Activated naive CD4-positive, alpha-beta T cell treated with anti-CD3 and anti-CD28 coated beads for 36 hours (primary cell): ENCODE measurements at places on chromosomes 16 and 17. TPM values are rescaled to one million over a fixed set of nuclear protein-coding genes. Genes with fewer than 3 reads are reported as not detected.

DNA sequence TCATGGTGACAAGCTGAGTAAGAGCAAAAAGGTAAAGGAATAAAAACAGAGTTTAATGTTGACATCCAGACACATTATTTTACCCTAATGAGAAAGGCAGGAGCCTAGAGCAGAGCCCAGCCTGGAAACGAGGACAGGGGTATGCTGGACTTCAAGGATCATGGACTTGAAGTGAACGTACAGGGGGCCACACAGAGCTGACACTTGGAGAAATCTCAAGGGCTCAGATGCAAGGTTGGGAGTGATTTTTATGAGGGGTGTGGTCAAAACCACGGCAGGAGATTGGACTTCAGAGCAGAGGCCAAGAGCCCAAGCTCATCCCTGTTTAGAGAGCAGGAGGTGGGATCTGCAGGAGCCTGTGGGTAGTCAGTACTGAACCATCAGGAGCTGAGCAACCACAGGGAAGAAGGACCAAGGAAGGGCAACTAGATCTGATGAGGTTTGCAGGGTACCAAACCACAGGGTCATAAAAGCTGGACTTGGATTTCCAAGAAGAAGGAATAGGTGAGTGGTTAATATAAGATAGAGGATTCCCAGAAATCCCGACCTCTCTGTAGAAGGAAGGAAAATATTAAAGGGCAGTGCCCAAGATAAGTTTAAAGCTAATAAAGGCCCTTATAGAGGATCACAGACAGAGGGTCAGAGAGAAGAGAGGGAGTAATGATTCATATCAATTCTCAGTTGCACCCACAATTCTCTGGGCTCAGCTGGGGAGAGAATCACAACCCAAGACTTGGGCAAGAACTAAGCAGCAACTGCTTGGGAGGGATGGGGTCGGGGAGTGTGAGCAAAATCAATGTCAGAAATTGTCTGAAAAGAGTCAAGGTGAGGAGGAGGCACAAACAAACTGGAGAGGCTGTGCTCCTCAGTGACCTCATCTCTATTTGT, 331.7 kb downstream of the SOX9 start:
- no peak overlapping the region for H3K4me3 ChIP-seq
- no peaks in the 10 kb centered on the region for H3K36me3 ChIP-seq
- H3K27me3 ChIP-seq: no peaks in the 10 kb centered on the region
- H3K4me1 ChIP-seq: no peaks in the 10 kb centered on the region

GRCh38 chr16:55671974-55672280, 16.1 kb downstream of the SLC6A2 start:
- H3K27me3 ChIP-seq: peaks cover 7% of the 10 kb centered on the region
- no peak overlapping the region for H3K27ac ChIP-seq
- H3K4me1 ChIP-seq: no peaks in the 10 kb centered on the region
- H3K4me3 ChIP-seq: no peak overlapping the region

DNA sequence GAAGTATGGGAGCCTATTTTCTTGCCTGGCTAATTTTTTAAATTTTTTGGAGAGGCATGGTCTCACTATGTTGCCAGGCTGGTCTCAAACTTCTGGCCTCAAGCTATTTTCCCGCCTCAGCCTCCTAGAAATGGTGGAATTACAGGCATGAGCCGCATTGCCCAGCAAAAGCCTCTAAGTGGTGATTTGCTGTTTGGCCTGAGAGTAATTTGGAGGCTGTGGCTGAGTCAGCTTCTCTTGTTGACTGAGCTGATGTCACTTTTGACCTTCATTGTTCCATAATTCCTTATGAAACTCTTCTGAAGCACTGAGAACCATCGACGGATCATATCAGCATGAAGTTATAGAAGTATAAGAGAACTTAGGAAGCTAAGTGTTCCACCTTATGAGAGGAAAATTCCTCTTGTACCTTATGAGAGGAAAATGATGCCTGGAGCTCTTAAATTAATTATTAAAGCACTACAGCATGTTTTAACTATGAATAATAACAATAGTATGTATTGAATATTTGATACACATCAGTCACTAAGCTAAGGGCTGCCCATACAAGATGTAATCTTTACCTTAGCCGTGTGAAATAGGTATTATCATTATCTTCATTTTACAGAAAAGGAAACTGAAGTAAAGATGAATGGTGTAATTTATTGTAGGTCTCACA, 220.8 kb upstream of the MON1B start:
- DNase-seq: no peak
- no peaks in the 10 kb centered on the region for H3K4me1 ChIP-seq
- no peak overlapping the region for H3K4me3 ChIP-seq
- H3K27me3 ChIP-seq: no peaks in the 10 kb centered on the region

DNA sequence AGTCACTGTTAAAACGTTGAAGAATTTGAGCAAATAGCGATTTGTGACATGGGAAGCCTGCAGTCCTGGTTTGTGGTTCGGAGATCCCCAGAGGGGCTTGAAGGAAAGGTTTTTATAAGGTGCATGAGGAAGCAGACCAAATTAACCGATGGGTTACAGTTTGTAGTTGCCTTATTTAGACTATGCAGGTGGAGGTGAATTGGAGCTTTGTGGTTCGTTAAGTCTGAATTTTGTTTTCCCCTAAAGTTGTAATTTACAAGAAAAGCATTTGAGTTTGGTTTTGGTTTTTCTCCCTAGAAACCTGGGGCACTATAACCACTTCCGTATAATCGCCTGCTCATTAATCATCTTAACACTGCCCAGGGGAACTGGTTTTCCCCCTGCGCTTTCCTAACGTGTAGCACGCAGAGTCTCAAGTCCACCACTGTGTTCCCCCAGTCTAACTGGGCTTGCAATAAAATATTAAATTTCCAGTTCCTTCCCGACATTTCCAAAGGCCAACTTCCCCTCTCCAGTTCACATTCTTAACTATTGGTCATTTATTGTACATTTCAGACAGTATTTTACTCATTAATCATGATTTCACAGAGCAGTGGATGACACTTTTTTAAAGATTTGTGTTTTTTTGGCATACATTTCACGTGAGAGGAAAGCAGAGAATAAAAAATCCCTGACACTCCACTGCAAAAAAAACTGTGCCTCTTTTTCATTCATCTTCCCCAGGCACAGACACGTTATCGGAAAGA, 932 bp downstream of the ZNF267 start:
- no peaks in the 10 kb centered on the region for H3K27me3 ChIP-seq
- DNase-seq: peak; percentile 70
- H3K4me3 ChIP-seq: peak overlapping the region; percentile 88
- H3K4me1 ChIP-seq: peaks cover 79% of the 10 kb centered on the region
- H3K36me3 ChIP-seq: peaks cover 54% of the 10 kb centered on the region
- H3K27ac ChIP-seq: peak overlapping the region; percentile 96

DNA sequence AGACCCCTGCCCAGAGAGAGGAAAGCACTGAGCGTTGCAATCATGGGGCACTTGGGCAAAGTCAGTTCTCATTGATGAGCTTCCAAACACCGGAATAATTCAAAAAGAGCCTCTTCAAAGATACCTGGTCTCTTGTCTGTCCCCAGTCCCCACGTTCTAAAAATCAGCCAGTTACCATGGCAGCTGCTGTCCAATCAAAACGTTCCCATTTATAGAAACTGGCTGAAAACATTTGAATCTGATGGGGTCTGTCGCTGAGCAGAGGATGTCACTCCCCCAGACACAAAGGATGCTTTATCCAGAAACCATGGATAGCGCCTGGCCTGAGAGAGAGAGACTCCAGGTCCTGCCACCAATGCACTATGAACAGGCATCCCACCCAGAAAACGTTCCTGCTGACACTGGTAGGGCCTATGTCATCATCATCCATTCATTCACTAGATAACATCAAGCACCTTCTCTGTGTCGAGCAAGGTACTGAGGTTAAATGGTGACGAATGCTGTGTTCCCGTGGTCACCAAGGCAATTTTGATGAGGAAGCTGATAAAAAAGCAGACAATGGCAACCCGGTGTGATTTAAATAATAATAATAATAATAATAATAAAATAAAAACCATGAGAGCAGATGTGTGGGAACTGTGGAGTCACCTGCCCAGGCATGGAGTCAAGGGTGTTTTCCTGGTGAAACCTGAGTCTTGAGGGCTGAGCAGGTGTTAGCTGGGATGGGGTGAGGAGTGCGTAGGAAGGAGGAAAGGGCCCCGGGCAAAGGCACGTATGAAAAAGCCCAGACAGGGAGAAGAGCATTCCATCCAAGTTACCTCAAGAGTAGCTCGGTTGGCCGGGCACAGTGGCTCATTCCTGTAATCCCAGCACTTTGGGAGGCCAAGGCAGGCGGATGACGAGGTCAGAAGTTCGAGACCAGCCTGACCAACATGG, 19.0 kb upstream of the CALB2 start:
- H3K4me1 ChIP-seq: no peaks in the 10 kb centered on the region
- peaks cover 17% of the 10 kb centered on the region for H3K27me3 ChIP-seq
- H3K36me3 ChIP-seq: no peaks in the 10 kb centered on the region
- H3K27ac ChIP-seq: no peak overlapping the region
- no peak for DNase-seq

DNA sequence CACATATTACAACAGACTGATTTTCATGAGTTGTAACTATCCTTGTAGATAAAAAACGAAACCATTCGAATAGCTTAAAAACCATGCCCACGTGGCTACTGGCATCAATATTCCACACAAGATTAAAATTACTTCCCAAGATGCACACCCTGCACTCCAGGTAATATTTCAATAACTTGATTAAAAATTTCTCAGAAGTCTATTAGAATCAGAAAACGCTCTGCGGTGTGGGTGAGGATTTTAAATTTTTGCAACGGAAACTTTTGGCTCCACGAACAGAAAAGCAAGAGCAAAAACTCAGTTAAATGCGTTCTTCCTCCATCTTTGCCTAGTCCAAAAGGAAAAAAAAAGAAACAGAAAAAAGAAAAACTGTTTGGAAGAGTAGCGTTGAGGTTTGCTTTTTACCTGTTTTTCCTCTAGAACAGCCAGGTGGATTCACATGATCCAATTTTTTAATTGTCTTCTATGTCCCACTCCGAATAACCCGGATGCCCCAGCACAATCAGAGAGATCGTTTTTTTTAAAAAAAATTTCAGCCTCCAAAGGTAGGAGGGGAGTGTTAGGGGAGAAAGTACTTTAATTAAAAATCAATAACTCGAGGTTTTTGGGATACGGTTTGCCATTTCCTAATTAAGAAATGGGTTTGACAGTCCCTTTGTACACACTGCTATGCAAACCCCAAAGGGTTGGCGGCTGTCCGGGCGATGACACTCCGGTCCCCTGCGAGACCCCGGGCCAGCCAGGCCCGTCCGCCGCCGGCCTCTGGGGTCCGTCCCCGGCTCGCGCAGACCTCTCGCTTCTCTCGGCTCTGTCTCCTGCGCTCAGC, 708 bp upstream of the NFAT5 start:
- DNase-seq: no peak
- peaks cover 25% of the 10 kb centered on the region for H3K36me3 ChIP-seq
- H3K4me3 ChIP-seq: peak overlapping the region; percentile 92
- H3K27ac ChIP-seq: peak overlapping the region; percentile 100
- peaks cover 53% of the 10 kb centered on the region for H3K4me1 ChIP-seq

DNA sequence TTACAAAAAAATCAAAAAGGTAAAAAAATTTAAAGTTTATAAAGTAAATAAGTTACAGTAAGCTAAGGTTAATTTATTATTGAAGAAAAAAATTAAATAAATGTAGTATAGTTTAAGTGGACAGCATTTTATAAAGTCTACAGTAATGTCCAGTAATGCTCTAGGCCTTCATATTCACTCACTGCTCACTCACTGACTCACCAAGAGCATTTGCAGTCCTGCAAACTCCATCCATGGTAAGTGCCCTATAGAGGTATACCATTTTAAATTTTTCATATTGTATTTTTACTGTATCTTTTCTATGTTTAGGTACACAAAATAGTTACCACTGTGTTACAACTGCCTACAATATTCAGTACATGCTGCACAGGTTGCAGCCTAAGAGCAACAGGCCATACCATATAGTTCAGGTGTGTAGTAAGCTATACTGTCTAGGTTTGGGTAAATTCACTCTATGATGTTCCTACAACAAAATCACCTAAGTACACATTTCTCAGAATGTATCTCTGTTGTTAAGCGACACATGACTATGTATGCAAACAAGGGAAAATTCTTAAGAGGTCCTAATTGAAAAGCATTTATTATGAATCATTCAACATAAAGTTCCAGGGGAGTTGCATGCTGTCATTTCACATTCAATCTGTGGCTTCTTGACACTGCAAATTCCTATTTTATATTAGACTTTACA, 92.3 kb downstream of the SPAG9 start:
- H3K36me3 ChIP-seq: no peaks in the 10 kb centered on the region
- no peak for DNase-seq
- H3K4me1 ChIP-seq: peaks cover 24% of the 10 kb centered on the region
- no peak overlapping the region for H3K27ac ChIP-seq
- no peaks in the 10 kb centered on the region for H3K27me3 ChIP-seq

Gene GPT2
- total RNA-seq: 15.5 TPM

DNA sequence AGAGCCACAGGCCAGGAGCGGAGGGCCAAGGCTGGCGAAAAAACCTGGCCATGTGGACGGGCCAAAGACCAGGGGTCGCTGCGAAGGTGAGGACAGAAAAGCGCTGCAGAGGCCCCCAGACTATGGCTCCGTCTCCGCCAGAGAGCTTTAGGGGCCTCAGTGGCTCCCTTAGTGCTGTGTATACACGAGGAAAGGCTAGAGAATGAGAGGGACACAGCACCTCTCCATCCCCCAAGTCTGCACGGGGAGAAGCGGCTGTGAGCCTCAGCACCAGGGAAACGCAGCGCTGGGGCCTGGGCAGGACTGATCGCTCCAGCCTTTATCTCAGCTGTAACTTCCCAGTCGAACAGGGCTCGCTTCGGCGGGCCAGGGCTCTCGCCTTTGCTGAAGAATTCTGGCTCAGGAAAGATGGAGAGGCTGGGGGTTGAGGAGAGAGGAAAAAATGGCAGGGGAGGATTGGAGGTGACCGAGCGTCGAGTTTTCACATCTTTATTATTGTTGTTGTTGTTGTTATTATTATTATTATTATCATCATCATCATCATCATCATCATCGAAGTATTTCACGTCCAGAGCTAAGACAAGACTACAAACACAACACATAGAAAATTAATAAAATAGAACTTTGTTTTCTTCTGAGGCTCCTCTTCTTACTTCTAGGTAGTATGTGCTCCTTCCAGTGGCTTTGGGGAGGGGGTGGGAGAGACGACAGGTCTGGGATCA, 1.9 kb upstream of the HOXB5 start:
- DNase-seq: no peak
- H3K4me1 ChIP-seq: peaks cover 33% of the 10 kb centered on the region
- H3K27ac ChIP-seq: no peak overlapping the region
- peaks cover 90% of the 10 kb centered on the region for H3K27me3 ChIP-seq

Gene HS3ST3A1
- 0.91 TPM for total RNA-seq

DNA sequence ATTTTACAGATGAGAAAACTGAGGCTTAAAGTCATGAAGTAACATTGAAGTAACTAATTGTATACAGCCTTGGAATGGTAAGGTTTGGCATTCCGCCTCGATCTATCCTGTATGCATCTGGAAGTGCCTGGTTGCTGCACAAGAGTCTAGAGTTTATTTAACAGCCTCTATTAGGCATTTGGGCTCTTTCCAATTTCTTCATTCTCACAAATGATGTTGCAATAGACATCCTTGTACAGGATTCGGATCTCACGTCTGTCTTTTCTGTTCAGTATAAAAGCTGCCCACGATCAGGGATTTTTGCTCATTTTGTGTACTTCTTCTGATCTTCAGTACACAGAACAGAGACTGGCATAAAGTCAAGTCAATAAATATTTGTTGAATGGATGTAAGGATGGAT, 100.5 kb downstream of the AIPL1 start:
- peaks cover 5% of the 10 kb centered on the region for H3K27me3 ChIP-seq
- DNase-seq: no peak
- H3K27ac ChIP-seq: no peak overlapping the region
- no peaks in the 10 kb centered on the region for H3K4me1 ChIP-seq
- H3K36me3 ChIP-seq: no peaks in the 10 kb centered on the region
